Breast epithelium (tissue), 4 donors: ENCODE measurements at places on chromosomes 16 and 17. TPM values are rescaled to one million over a fixed set of nuclear protein-coding genes. Genes with fewer than 3 reads are reported as not detected.

DNA sequence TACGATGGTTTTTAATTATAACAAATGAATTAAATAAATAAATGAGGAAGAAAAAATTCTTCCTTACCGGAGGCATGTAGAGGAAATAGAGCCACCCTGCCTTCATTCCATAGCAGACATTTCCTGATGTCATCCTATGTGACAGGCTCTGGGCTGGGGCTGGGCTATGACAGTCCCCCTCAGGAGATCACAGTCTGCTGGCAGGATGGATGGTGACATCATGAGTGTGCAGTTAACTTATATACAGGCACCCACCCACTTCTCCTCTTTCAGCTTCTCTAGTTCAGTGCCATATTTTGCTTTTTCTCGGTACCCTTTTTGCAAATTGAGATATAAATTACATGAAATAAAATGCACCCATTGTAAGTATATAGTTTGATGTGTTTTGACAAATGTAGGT is 6.4 kb upstream of the CMTM3 start:
- DNase-seq, result no peak

DNA sequence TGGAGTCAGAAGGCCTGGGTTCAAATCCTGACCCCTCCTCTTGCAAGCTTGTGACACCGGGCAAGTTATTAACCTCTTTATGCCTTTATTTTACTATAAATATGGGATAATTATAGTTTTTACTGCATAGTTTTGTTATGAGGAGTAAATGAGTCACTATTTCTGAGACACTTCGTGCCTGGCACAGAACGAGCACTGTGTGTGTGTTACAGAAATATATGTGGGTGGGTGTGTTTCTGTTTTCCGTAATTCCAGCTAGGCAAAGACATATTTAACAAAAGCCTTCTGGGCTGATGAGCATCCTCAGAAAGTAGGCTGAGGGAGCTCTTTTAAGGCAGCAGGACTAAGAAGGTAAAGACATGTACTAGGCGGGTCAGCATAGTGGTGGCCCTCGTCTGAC is 417.9 kb downstream of the MAF start:
- DNase-seq, result no peak

GRCh38 chr17:76947771-76948170 is 79.6 kb downstream of the MGAT5B start:
- DNase-seq, result no peak

DNA sequence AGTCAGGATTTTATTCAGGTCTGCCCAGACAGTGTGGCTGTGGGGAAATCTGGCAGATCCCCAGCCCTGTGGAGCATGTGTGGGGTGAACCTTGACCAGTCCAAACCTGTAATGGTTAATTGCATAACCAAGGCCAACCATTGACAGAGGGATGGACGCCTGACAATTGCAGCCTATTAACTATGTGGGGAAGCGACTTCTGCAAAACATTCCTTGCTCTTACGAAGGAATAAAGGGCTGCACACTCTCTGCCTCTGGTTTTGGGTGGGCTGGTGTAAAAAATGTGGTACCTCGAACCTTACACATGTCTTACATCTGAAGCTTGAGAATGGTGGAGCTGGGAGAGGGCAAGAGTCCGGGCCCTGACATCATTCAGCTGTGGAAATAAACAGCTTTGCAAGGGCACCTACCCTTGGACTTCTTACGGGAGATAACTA is 35.8 kb downstream of the MAF start:
- DNase-seq, result no peak

DNA sequence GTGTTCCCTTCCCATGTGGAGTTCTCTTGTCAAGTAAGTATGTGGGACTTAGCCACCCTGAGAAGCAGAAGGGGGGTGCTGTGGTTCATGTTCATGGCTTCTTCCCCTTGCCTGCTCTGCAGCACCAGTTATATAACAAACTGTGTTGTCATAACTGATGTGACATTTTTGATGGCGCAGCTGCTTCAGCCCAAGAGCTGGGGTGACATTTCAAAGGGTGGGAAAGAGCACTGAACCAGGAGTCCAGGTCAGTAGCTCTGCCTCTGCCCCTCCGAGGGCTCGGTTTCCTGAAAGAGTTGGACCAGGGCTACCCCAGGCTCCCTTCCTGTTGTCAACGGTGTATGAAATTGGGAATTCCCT is 7.4 kb downstream of the GNAO1 start:
- DNase-seq, result no peak

DNA sequence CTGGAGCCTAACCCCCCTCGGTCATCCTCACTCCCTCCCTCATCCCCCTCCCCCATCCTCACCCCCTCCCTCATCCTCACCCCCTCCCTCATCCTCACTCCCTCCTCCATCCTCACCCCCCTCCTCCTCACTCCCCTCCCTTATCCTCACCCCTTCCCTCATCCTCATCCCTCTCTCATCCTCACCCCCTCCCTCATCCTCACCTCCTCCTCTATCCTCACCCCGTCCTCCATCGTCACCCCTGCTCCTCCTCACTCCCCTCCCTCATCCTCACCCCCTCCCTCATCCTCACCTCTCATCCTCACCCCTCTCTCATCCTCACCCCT is 571 bp downstream of the PRSS33 start:
- DNase-seq, result no peak

- no peak for DNase-seq
These were observed 32.1 kb upstream of the CDH3 start for GRCh38 chr16:68612996-68613395.

- DNase-seq, result peak; percentile 51
These were observed 111.1 kb downstream of the SDK2 start for GRCh38 chr17:73533127-73533526.

- no peak for DNase-seq
These were observed 352.3 kb upstream of the CDH5 start for GRCh38 chr16:66014221-66014620.

GRCh38 chr16:57952909-57953308 is 18.0 kb downstream of the CNGB1 start:
- DNase-seq, result no peak

- DNase-seq, result no peak
These were observed 140.0 kb downstream of the SNX11 start for GRCh38 chr17:48247603-48248002.

DNA sequence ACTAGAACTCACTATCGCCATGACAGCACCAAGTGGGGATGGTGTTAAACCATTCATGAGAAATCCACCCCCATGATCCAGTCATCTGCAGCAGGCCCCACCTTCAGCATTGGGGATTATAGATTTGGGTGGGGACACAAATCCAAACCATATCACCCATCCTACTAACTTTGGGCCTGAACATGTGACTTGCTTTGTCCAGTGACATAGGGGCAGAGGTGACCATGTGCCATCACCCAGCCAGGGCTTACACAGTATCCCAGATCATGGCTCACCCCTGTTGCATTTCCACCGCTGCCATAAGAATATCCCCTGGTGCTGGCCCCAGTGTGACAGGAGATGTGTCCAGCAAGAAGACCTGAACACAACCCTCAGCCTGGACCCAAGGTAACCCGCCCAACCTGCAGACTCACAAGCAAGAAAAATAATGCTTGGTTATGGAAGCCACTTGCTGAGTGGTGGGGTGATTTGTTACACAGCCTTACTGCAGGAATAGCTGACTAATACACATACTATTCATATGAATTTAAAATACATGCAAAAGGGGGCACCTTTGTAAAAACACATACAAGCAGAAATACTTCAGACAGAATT is 130.9 kb downstream of the GSG1L start:
- DNase-seq, result no peak

The RAB11FIP4 gene
- 1.9 TPM for total RNA-seq

The PSMB3 gene
- 214 TPM for total RNA-seq

The ZNF19 gene
- 19.5 TPM for total RNA-seq

The TOX3 gene
- 6.9 TPM for total RNA-seq

The GFAP gene
- 11.8 TPM for total RNA-seq

The GLTPD2 gene
- not detected for total RNA-seq
